ENCODE measurements at places on chromosomes 4 and X. TPM values are rescaled to one million over a fixed set of nuclear protein-coding genes. Genes with fewer than 3 reads are reported as not detected.

DNA sequence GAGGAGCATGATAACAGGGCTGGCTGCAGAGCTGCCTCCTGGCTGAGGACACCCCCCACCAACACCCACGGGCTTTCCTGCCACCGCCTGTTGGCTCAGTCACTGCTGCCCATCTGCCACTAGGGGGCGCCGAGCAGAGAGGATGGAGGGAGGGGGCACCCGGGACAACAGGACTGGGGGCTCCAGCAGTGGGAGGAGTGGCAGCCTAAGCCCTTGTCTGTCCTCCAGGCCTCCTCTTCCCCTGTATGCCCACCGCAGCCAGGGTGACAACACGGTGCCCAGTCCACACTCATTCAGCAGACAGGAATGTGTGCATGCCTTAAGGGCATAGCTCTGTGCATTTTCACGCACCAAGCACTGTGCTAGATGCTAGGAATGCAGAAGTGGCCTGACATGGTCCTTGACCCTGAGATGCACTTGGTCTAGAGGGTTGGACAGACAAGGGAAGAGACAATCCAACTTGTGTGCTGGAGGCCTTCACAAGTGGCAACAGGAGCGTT lies 149.9 kb downstream of the AMMECR1 start:
- H3K27ac ChIP-seq = no peak overlapping the region
- no peak overlapping the region for H3K4me3 ChIP-seq
- peak; percentile 63 for DNase-seq
- H3K36me3 ChIP-seq = no peaks in the 10 kb centered on the region
- no peaks in the 10 kb centered on the region for H3K27me3 ChIP-seq
- no peaks in the 10 kb centered on the region for H3K4me1 ChIP-seq

DNA sequence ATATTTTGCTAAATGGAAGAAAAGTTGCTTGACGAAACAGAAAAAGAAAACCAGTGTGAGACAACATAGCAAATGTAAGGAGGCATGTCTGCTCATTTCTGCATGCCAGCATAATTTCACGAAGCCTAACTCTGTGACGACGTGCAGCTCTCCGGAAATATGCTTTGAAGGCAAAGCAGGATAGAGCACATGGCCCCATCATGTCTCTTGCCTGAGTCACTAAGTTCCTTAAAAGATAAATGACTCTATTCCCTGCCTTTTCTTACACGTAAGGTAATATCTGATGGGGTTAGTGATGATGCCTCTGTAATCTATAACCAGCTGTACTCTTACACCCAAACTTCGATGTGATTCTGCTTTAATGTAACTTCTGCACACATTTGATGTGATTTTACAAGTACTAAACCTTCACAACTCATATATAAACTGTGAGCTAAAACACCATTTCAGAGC lies 64.5 kb downstream of the ANXA3 start:
- DNase-seq = no peak
- H3K27me3 ChIP-seq = no peaks in the 10 kb centered on the region
- H3K27ac ChIP-seq = no peak overlapping the region
- no peaks in the 10 kb centered on the region for H3K4me1 ChIP-seq

DNA sequence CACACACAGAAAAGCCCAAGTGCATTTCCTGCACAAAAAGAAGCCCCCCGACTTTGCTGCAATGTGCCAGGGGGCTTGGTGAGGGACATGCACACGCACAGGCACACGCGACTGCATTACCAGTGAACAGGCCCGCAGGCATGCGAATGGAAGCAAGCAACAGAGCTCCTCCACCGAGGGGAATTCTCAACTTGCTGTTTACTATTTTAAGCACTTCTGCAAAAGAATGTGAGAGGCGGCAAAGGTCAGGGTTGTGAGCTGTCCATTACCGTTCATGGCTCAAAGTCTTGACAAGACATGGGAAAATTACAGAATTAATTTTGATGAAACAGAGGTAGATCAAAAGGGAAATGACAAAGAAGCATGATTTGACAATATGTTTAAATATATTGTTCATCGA lies 342.5 kb upstream of the NOCT start:
- H3K36me3 ChIP-seq = no peaks in the 10 kb centered on the region
- DNase-seq = no peak
- H3K27ac ChIP-seq = no peak overlapping the region
- no peak overlapping the region for H3K4me3 ChIP-seq
- no peaks in the 10 kb centered on the region for H3K4me1 ChIP-seq

Gene MCF2
- 0.09 TPM for total RNA-seq

Gene C4orf50
- total RNA-seq = 0.32 TPM
